ENCODE measurements at places on chromosomes 1 and 21.

GRCh38 chr21:42692688-42693087, 39.3 kb downstream of the PDE9A start:
- DNase-seq, result no peak

DNA sequence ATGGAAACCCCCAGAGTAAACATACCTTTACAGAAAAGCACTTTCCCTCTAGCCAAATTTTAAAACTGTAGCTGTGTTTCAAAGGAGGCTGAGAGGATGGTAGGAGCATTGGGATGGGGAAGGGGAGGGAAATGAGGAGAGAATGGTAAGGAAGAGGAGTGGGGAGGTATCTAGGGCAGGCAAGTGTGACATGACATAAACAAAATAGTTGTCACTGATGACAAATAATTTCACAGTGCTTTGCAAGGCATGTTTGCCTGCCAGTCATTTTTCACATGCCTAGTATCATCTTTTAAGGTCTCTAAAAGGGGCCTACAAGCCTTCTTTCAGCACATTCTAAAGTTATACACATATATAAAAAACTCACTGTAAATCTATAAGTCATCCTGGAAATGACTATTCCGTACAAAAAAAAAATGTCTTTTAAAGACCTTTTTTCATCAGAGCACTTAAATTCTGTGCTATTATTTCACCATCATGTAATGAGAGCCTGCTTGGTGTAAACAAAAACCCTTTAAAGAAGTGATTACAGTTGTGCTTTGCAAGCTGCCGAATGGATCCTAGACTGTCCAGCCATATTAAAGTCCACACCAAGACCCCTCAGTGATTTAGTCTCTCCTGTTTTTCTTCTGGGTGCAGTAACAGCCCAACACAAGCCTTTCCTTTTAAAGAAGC, 38.4 kb downstream of the HLX start:
- no peak for DNase-seq

DNA sequence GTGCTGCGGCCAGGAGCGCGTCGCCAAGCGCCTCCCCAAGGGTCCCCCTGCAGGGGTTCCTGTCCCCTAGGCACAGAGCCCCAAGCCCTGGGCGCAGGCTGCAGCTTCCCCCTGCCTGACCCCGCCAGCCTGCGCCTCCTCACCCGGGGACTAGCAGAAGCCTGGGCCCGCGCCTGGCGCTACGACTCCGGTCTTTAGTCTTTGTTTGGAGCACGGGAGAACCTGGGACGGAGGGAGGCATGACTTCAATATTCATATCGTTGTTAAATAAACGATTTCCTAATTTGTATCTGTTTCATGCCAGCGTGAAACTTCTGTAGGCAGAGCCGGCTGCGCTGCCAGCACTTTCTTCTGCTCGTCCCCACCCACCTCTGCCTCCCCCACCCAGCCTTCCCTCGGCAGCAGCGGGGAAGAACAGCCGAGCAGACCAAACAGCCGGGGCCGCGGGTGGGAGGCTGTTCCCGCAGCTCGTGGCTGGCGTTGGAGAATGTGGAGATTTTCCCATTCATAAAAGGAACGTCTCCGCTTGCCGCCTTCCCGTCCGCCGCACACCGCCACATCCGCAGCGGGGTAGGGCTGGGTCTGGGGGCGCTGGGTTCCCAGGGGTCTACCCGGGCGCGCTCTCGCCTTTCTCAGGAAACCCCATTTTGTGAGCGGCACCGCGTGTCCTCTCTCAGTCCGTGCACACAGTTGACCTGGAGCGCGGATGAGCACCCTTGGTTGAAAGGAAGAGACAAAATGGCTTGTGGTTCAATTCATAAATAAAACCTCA, 777 bp upstream of the TRIM67 start:
- no peak for DNase-seq

DNA sequence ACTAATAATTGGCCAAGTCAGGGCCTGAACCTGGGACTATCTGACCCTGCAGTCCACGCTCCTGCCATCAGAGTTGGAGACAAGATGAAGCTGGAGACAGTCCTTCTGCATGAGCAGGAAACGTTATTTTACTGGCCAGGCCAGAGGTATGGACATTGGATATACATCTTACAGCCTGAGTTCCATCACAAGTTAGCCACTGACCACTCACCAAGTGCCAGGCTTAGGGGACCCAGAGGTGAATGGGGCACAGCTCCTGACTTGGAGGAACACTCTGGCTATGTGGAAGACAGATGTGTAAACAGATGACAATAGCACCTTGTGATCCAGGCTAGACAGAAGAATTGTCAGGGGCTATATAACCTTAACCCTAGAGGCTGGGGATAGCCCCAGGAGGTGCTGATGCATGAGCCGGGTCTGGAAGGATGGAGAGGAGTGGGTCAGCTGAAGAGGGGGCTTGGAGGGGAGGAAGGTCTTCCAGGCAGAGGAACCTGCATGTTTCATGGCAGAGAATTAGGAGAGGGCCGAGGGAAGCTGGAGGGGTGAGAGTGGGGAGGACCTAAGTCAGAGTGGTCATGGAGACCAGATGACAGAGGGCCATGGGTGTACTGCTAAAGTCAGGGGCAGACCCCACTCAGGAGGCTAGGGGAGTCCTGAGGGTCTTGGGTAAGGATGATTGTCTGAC, 52.5 kb upstream of the DMRTB1 start:
- no peak for DNase-seq

- DNase-seq, result no peak
Observed at GRCh38 chr21:38342739-38343138, 85.9 kb downstream of the KCNJ15 start.

- no peak for DNase-seq
Observed at GRCh38 chr1:213724640-213725536, 262.9 kb upstream of the PROX1 start.

GRCh38 chr1:226417830-226418546, 10.1 kb upstream of the PARP1 start:
- no peak for DNase-seq

GRCh38 chr21:42524341-42525028, 10.8 kb downstream of the SLC37A1 start:
- no peak for DNase-seq

DNA sequence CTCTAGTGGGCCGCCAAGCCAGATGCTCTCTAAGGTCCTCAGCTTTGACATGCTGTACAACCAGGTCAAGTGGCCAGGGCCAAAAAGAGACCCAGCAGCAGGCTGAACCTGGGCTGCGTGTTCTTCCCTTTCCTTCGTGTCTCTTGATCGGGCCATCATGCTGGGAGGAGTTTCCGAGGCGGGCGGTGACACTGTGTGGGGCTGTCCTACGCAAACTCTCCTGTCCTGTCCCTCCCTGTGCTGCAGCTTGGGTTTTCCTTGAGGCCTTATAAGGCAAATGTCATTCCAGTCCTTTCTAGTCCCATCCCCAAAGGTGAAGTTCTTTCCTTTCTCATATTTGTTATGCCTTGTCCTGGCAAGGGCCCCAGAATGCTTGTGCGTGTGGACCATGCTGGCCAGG, 56.7 kb downstream of the ARHGEF10L start:
- no peak for DNase-seq

GRCh38 chr1:92961896-92962752, 862 bp upstream of the DIPK1A start:
- peak; percentile 39 for DNase-seq

- no peak for DNase-seq
Observed at GRCh38 chr1:28118640-28119307, 30.4 kb upstream of the EYA3 start.

DNA sequence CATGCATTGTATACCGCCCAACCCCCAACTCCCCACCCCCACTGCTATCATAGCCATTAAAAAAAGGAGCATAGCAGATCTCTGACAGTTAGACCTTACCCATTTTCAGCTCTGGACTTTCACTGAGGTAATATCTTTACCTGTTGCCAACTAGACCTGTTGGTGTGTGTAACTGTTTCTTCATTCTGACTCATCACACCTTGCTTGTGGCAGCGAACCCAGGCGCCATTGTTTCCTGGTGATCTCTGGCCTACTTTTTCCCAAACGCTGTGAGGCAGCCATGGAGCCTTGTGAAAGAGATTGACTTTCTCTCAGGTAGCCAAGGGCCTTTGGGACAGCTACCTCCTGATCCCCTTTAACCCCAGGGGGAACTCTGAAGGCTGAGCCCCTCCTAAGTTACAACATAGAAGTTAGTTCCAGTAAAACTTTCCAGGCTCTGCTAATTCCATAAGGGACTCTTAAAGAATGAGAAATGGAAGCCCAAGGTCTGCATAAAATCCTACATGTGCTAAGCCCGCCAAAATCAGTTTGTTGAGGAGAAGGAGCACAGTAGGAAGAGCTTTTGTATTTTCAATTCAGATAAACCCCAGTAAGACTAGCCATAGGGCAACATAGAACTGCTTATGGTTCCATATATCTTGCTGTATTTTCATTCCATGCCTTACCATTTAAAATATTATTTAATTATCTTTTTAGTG, 196.1 kb upstream of the CAMK1G start:
- no peak for DNase-seq

GRCh38 chr1:41024953-41025352, 3.4 kb upstream of the SLFNL1 start:
- no peak for DNase-seq

DNA sequence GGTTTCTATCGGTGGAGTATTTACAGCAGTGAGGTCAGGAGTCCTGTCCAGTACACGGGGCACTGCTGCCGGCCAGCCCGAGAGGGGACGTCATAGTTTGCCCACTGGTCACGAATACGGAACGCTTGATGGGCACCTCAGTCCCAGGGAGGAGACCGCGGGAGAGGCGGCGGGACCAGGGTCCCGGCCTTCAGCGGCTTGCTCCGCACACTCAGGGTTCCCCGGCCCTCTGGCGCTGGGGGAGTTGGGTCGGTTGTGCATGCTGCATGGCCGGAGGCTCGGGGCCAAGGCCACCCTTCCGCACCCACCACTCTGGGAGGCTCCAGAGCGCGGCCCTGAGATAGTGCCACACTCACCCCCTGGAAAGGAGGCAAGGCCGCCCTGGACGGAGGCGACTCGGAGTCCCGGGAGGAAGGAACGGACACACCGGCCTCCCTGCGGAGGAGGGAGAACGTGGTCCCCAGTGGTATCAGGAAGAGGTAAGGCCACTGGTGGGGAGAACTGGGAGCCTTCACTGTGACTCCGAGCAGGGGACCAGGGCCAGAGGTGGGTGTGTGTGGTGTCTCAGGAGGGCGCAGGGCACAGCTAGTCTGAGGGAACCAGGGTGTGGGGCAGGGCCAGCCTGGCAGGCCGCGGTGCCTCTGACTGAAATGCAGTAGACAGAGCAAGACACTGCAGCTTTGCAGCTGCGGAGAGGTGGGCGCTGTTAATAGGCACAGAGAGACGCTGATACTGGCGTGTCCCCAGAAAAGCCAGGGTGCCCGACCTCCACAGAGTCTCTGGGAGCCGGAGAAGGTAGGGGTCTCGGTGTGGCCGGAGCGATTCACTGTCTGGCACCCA, 28.6 kb upstream of the PRSS38 start:
- DNase-seq, result no peak

DNA sequence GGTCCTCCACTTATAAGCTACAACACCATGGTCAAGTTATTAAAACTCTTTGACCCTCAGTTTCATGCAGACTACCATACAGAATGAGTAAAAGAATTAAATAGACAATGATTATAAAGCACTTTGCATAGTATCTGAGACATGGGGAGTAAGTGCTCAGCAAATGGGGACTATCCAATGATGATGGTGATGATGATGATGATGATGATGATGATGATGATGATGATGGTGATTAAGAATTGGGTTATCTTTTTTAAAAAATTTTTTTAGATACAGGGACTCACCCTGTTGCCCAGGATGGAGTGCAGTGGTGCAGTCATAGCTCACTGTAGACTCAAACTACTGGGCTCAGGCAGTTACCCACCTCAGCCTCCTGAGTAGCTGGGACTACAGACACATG, 8.1 kb upstream of the EPS15 start:
- no peak for DNase-seq

DNA sequence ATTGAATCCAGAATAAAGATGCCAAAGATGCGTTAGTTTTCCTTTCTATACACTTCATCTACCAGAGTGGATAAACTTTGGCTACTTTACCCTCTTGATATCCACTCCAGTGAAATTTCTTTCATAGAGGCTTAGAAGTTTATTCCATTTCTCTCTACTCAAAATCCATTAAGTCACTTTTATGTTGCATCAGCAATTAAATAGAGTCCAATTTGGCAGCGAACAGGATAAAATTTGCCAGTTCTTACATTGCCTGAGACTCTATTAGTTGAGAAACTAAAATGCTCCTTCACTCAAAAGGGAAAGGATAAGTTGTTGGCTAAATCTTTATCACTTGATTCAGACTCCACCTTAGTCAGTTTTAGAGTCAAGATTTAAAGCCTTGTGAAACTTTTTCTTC, 57.9 kb downstream of the ACBD6 start:
- DNase-seq, result no peak

DNA sequence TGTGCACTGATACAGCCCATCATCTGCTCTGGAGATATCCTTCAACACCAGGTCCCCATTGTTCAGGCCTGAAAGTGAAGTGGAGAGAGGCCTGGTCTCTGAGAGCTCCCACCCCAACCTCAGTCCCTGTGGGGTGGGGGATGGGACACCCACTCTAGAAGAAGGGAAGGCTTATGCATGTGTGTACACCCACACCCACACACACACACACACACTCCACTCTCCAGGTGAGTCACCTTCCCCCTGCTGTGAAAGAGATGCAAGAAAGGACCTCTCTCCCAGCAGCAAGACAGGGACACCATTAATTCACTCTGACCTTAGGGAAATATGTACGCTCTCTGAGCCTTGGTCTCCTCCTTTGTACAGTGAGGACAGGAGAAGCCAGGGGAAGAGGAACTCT, 5.9 kb downstream of the VSIG8 start:
- DNase-seq, result no peak

GRCh38 chr1:187876775-187877174, 1048.0 kb downstream of the PLA2G4A start:
- DNase-seq, result no peak

GRCh38 chr1:53731779-53732305, 7.1 kb downstream of the GLIS1 start:
- no peak for DNase-seq

Data from stimulated activated CD4-positive, alpha-beta T cell treated with anti-CD3 and anti-CD28 coated beads, Interleukin-12 subunit alpha, Interleukin-12 subunit beta, amount 100 ng/mL, for 4 hours (primary cell).